T-helper 9 cell (primary cell): ENCODE measurements at places on chromosomes 16 and 17.

DNA sequence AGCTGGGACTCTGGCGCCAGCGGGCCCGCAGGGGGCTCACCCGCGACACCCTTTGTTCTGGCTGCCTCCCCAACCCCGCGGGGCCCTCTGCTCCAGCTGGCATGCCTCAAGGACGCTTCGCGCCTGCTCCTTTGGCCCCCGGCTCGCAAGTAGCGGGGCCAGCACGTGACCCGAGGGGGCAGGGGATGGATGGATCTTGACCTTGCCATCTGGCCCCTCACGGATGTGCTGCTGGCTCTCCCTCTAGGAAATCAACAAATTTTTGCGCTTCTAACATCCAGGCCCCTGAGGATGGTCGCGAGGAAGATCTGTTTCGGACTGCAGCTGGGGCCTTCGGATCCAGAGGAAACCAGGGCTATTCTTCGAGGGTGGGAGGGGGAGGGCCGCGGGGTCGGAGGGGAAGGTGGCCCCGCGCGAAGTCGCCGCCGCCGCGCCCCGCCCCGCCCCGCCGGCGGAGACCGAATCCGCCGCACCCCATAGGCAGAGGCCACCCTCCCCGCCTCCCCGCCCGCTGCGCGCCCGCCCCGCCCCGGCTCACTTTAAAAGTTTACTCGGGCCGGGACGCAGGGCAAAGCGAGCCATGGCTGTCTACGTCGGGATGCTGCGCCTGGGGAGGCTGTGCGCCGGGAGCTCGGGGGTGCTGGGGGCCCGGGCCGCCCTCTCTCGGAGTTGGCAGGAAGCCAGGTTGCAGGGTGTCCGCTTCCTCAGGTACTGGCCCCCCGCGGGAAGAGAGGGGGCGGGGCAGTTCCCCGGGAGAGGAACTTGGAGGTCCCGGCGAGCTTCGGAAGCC is at the start of gene ACSF2:
Gene ACSF2 (plus strand): TSS at position 537 of the 790 bp plus-strand sequence. CDS start 44 bp downstream, at position 581.
- DNase-seq: peak; percentile 70

- no peak for DNase-seq
These were observed 22.1 kb downstream of the NAGPA start for GRCh38 chr16:5011637-5012036.

- no peak for DNase-seq
These were observed 241.1 kb downstream of the SOX9 start for GRCh38 chr17:72361892-72362291.

DNA sequence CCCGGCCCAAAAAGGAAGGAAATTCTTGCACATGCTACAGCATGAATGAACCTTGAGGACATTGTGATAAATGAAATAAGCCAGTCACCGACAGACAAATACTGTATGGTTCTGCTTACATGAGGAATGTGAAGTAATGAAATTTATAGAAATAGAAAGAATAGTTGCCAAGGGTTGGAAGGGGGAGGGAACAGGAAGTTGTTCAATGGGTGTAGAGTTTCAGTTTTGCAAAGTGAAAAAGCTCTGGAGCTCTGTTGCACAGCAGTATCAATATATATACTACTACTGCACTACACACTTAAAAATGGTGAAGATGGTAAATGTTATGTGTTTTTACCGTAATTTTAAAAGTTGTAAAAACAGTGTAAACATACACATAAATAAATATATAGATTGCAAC is 43.7 kb downstream of the PKD1L3 start:
- DNase-seq: no peak

- peak; percentile 35 for DNase-seq
These were observed 50.5 kb upstream of the AMZ2 start for GRCh38 chr17:68197091-68197996.
